ENCODE measurements at places on chromosomes 2 and 18.

GRCh38 chr2:116716038-116716437 is 1098.5 kb upstream of the DDX18 start:
- DNase-seq, result no peak

- no peak for DNase-seq
These were observed 92.1 kb downstream of the NFATC1 start for GRCh38 chr18:79487801-79488201.

DNA sequence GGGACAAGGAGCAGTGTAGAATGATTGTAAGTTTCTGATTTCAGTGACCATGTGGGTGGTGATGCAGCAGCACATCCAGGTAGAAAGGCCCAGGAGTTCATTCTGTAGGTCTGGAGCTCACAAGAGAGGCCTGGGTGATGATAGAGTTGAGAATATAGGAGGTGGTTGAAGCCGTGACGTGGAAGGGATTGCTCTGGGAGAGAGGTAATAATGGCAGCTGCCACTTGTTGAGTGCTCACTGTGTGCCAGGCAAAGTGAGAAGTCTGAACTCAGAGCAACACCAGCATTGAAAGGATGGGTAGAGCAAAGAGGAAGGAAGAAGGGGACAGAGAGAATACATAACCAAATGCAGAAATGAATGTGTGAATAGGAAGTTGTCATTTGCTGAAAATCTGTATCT is 3.3 kb downstream of the TTLL4 start:
- DNase-seq, result no peak

DNA sequence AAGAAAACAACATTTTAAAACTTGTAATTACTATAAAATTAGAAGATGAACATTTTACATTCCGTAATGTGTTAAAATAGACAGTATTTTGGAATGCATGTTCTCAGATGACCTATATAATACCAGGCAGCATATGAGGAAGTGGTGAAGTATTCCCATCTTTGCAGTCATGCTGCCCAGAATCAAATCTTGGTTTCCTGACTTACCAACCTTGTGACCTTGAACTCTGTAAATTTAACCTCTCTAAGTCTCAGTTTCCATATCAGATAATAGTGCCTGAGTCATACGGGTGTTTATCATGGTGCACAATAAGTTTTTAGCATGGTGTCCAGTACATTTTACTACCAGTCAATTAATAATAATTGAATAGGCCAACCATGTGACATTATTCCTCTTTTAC is 7.3 kb upstream of the GALM start:
- DNase-seq, result no peak

DNA sequence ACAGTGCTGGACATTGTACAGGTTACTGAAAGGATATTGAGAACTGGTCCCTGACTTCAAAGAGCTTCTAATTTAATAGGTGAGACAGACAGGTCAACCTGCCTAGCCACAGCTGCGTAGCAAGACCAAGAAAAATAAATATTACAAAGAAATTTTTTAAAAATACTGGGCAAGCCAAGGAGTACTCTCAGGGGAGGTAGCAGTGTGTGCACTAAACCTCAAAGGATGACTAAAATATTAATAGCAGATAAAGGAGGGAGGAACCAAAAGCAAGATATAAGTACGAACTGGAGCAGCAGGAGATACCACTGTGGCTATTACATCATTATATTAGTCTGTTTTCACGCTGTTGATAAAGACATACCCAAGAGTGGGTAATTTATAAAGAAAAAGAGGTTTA is 14.9 kb downstream of the SCG2 start:
- DNase-seq, result no peak

DNA sequence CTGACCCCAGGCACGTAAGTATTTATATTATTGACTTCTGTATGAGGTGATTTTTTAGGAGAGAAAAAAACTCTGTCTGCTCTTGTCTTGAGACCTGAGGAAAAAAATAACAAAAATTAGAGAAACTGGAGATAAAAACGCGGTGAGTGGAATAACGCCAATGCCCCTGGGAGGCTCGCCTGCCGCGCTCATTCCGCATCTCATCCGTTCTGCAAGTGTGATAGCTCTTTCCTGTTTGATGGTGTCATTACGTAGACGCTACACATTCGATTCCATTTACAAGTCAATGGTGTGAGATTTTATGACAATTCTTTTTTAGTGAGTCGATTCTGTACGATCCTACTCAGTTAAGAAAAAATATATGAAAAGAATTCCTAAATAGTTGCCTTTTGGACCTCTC is 194.3 kb upstream of the SMIM21 start:
- DNase-seq, result no peak

DNA sequence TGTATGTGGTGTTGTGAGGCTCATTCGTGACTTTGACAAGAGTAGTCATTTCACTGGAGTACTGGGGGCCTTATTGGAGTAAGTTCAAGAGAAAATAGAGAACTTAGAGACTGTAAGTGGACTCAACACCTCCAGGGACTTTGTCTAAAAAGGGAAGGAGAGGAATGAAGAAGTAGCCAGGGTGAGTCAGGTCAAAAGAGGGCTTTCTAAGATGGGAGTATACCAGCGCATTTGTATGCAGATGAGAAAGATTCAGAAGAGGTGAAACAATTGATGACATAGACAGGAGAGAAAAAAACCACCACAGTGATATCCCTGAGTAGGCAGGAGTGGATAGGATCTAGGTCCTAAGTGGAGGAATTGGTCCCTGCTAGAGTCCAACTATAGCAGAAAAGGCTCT is 246.8 kb downstream of the IKZF2 start:
- DNase-seq, result no peak

- DNase-seq, result no peak
These were observed 106.7 kb downstream of the METTL8 start for GRCh38 chr2:171327043-171327496.

DNA sequence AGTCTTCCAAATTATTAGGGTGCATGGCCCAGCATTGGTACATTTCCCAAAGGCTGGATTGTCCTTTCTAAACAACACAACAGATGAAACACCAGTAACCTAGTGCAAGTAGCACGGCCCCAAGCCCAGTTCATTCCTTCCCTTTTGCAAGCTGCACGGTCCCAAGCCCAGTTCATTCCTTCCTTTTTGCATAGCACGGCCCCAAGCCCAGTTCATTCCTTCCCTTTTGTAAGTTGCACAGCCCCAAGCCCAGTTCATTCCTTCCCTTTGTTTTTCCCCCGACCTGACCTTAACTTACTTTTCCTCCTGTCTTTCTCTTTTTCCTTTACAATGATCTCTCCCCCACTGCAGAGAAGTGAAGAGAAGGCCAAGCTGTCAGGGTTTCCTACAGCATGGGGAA is 60.9 kb downstream of the C18orf63 start:
- no peak for DNase-seq

GRCh38 chr18:22865354-22866116 is 67.6 kb upstream of the RBBP8 start:
- no peak for DNase-seq

DNA sequence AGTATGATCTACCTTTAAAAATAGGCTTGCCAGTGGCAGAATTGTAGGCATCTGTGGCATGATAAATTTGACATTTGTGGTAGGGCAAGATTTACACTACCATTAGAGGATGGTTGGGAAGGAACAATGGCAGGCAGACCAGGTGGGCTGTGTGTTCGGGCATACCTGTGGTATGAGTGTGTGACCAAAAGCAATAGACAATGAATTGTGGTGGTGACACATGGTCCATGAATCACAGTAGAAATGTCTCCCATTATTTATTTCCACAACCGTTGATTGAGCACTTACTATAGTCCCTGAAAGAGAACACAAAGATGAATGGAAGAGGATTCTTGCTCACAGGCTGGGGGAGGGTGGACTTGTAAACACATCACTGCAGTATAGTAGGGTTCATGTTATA is 29.9 kb upstream of the RUFY4 start:
- no peak for DNase-seq
